ENCODE measurements at places on chromosomes 4 and X. TPM values are rescaled to one million over a fixed set of nuclear protein-coding genes. Genes with fewer than 3 reads are reported as not detected.

GRCh38 chr4:137934911-137935310, 307.2 kb downstream of the SLC7A11 start:
- H3K4me3 ChIP-seq: no peak overlapping the region
- H3K36me3 ChIP-seq: no peaks in the 10 kb centered on the region
- H3K4me1 ChIP-seq: no peaks in the 10 kb centered on the region
- no peak overlapping the region for H3K27ac ChIP-seq
- H3K27me3 ChIP-seq: no peaks in the 10 kb centered on the region

- H3K4me1 ChIP-seq: no peaks in the 10 kb centered on the region
- no peak overlapping the region for H3K4me3 ChIP-seq
- H3K27ac ChIP-seq: no peak overlapping the region
- no peaks in the 10 kb centered on the region for H3K36me3 ChIP-seq
Observed at GRCh38 chr4:175639346-175639745, 172.7 kb downstream of the GPM6A start.

- no peaks in the 10 kb centered on the region for H3K27me3 ChIP-seq
- no peak for DNase-seq
- no peaks in the 10 kb centered on the region for H3K36me3 ChIP-seq
- H3K27ac ChIP-seq: no peak overlapping the region
- H3K4me1 ChIP-seq: no peaks in the 10 kb centered on the region
- no peak overlapping the region for H3K4me3 ChIP-seq
Observed at GRCh38 chrX:93932471-93933220, 258.6 kb downstream of the FAM133A start.

- no peak overlapping the region for H3K27ac ChIP-seq
- H3K4me3 ChIP-seq: no peak overlapping the region
- no peaks in the 10 kb centered on the region for H3K4me1 ChIP-seq
- H3K27me3 ChIP-seq: no peaks in the 10 kb centered on the region
Observed at GRCh38 chrX:30713061-30713525, 59.9 kb downstream of the GK start.

DNA sequence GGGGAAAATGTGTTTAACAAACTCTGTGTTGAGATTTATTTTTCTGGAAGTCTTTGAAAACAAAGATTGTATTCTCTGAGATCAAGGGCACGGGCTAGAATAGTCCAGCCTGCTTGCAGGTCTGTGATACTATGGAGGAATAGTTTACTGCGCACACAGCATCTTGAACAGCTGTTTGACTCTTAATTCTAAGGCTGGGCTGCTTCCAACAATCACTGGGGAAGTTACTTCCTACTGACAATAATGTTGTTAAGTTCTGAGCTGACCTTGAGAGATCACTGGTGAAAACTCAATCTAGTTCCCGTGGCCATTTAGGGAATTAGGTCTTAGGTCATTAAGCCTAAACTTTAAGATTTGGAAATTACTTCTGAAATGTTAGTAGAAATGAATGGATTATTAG, 416.1 kb upstream of the FTHL17 start:
- H3K27ac ChIP-seq: no peak overlapping the region
- H3K27me3 ChIP-seq: no peaks in the 10 kb centered on the region
- no peak overlapping the region for H3K4me3 ChIP-seq

DNA sequence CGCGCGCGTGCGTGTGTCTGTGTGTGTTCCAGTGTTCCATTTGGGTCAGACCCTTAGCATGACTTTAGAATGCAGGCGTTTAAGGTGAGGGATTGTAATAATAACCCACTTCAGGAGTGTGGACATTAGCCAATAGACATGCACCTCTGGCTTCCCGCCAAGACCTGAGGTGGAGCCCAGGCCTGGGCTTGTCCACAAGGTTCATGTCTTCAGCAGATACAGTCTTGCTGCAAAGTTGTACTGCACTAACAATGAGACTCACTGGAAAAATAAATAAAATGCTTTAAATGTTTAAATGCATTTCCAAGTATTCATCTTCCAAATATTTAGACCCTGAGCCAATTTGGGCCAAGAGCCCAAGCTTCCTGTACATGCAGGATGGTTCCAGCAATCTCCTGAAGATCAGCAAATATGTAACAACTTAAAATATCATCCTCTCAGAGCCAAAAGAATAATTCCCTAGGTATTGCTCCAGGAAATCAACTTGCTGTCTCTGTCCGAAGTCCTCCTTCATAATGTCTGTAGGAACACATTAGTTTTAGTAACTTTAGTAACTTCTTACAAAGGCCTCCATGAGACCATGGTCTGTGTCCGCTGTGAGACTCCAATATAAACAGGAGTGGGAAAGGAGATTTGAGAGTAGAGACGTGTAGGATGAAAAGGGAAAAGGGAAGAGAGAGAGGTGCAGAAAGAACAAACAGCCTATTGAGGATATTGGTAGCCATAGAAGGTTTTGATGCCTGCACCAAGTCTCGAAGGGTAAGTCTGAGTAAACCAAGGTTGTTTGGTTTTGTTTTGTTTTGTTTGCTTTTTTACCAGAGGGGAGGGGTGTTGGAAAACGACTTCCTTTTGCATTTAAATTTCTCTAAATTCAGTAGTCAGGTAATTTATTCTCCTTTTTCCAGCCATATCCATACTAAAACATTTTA, 98.5 kb upstream of the KLF3 start:
- no peaks in the 10 kb centered on the region for H3K36me3 ChIP-seq
- no peaks in the 10 kb centered on the region for H3K27me3 ChIP-seq
- no peak overlapping the region for H3K4me3 ChIP-seq
- H3K27ac ChIP-seq: no peak overlapping the region
- no peak for DNase-seq

GRCh38 chr4:48565362-48566033, 75.4 kb downstream of the ZAR1 start:
- H3K36me3 ChIP-seq: peaks cover 65% of the 10 kb centered on the region
- H3K27me3 ChIP-seq: no peaks in the 10 kb centered on the region
- H3K4me3 ChIP-seq: no peak overlapping the region

- no peaks in the 10 kb centered on the region for H3K27me3 ChIP-seq
- H3K4me1 ChIP-seq: no peaks in the 10 kb centered on the region
Observed at GRCh38 chr4:21517126-21517859, 431.3 kb downstream of the KCNIP4 start.

The CNGA1 gene
- not detected for total RNA-seq

GRCh38 chrX:103658681-103659433, 27.6 kb downstream of the MORF4L2 start:
- no peaks in the 10 kb centered on the region for H3K36me3 ChIP-seq
- no peaks in the 10 kb centered on the region for H3K27me3 ChIP-seq
- no peak for DNase-seq

The NEIL3 gene
- 0.52 TPM for total RNA-seq

- no peak overlapping the region for H3K27ac ChIP-seq
- H3K36me3 ChIP-seq: no peaks in the 10 kb centered on the region
- H3K4me1 ChIP-seq: no peaks in the 10 kb centered on the region
- no peaks in the 10 kb centered on the region for H3K27me3 ChIP-seq
- H3K4me3 ChIP-seq: no peak overlapping the region
Observed at GRCh38 chrX:52359614-52360232, 9.1 kb upstream of the XAGE2 start.

DNA sequence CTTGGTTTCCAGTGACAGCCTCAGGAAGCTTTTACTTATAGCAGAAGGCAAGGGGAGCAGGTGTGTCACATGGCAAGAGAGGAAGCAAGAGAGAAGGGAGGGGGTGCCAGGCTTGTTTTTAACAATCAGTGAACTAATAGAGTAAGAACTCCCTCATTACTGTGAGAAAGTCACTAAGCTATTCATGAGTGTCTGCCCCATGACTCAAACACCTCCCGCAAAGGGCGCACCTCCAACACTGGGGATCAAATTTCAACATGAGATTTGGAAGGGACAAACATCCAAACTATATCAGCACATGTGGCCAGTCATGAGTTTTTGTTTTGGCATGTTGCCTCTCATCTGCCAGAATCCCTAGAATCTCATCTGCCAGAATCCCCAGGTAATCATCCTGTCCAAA, 183.5 kb upstream of the C1QTNF7 start:
- H3K4me3 ChIP-seq: no peak overlapping the region
- H3K4me1 ChIP-seq: no peaks in the 10 kb centered on the region
- no peak overlapping the region for H3K27ac ChIP-seq

DNA sequence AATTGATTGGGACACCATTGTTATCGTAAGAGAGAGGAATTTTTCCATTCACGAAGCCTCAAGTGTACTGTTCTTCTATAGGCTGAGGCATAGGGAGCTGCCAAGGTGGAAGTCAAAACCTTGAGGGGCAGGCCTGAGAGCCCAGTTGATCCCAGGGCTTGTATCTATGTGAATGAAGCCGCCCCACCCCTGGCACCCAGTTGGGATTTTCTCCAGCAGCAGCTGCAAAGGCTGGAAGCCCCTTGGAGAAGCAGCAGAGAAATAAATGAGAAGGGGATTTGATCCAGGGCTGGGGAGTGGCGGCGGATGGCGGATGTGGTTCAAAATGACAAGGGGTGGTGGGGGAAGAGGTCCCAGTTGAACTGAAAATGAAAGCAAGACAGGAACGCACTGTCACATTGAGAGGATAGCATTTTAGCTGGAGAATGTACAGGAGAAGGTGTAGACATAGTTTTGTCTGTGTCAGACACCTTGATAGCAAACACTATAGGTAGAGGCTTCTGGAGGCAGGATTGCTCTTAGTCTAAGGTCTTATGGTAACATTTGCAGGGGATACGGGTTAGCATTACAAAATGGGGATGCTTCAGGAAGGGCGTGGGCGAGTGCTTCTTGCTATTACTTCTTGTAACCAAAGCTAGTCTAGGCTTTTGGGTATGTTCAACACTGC, 32.6 kb downstream of the DOCK11 start:
- no peak overlapping the region for H3K4me3 ChIP-seq
- no peak overlapping the region for H3K27ac ChIP-seq
- no peaks in the 10 kb centered on the region for H3K27me3 ChIP-seq
- H3K36me3 ChIP-seq: no peaks in the 10 kb centered on the region

DNA sequence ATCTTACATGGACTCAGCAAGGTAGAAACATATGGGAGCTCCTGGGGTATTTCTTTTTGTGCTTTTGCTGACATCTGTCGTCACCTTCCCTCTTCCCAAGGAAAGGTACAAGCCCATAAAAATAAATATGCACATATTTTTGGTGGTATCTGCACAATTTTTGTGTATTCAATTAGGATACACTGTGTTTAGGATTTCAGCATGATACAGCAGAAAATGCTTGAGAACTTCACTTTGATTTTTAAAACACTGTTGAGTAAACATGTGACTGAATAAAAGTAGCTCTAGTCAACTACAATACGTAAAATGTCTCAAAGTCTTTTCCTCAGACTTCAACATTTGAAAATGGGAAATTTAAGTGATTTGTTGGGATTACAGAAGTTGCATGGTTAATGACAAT, 99.4 kb upstream of the SPANXC start:
- no peaks in the 10 kb centered on the region for H3K4me1 ChIP-seq
- H3K27ac ChIP-seq: no peak overlapping the region
- no peaks in the 10 kb centered on the region for H3K27me3 ChIP-seq
- H3K4me3 ChIP-seq: no peak overlapping the region
- no peak for DNase-seq
- no peaks in the 10 kb centered on the region for H3K36me3 ChIP-seq

The DGKK gene
- total RNA-seq: not detected

DNA sequence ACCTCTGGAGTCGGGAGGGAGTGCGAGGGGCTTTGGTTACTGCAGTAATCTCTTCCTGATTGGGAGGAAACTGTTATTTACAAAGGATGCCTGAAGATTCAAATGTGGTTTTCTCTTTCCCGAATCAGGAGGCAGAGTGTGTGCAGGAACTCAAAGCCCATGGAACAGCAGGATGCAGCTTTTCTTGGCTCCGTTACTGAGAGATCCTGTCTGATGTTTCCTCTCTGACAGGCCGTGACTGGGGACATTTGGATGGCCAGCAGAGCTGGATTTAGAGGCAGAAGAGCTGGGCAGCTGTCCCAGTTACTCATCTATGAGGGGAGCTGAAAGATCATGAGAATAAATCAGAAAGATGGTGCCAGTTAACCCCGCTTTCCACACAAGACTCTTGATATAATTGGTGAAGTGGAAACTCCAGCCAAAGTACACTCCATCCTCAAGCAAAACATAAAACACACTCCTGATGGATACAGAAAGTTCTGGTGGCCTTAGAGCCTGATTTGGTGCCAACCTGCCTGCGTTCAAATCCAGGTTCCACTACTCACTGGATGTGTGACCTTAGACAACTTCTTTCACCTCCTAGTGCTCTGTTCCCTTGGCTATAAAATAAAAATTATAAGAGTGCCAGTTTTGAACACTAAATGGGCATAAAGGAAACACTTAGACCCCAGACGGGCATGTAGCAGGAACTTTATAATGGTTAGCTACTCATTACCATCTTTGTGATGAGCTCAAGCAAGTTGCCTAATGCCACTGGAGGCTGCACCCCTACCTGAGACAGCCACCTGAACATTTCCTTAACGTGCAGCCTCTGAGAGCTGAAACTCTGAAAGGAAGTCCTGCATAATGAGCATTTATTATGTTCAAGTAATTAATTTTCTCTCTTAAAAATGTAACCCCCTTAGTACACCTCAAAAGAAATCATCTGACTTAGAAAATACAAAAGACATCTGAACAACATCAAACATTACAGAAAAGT, 349.0 kb upstream of the GATB start:
- DNase-seq: no peak
- H3K27ac ChIP-seq: peak overlapping the region; percentile 47
- no peaks in the 10 kb centered on the region for H3K4me1 ChIP-seq
- H3K27me3 ChIP-seq: no peaks in the 10 kb centered on the region

GRCh38 chr4:137738375-137738990, 206.2 kb upstream of the PCDH18 start:
- H3K27ac ChIP-seq: no peak overlapping the region
- no peak overlapping the region for H3K4me3 ChIP-seq
- H3K27me3 ChIP-seq: no peaks in the 10 kb centered on the region
- no peaks in the 10 kb centered on the region for H3K4me1 ChIP-seq
- H3K36me3 ChIP-seq: no peaks in the 10 kb centered on the region

DNA sequence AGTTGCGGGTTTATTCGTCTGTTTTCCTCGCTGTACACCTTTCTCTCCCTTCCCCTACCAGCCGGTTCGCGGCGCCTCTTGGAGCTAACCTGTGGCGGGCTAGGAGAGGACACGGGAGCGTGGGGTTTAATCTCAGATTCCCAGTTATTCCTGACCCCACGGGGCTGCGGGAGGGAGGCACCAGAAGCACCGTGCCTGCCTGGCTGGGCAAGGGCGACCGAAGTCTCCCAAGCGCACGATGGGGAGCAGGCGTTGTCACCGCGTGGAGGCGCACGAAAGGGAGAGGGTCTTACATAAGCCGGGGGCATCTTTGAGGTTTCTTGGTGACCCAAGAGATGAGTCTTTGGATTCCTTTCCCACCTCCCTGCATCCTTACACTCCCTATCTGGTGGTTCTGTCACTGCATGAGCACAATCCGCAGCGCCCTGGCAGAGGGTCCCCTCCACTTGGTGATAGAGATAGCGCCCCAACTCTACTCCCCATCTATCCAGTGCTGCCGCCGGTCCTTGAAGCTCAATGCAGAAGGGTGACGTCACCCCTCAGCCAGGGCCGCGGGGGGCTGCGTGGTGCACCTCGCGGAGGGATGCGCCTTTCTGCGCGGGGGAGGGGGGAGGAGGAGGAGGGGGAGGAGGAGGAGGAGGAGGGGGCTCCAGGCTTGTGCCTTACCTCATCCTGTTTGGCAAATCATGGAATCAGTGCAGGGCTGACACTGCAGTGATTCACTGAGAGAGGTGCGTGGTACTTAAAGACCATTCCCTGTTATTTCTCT, 793 bp downstream of the TSPAN7 start:
- peak overlapping the region; percentile 76 for H3K27ac ChIP-seq
- no peaks in the 10 kb centered on the region for H3K36me3 ChIP-seq
- H3K4me3 ChIP-seq: peak overlapping the region; percentile 55
- no peak for DNase-seq
- no peaks in the 10 kb centered on the region for H3K4me1 ChIP-seq
- no peaks in the 10 kb centered on the region for H3K27me3 ChIP-seq

- H3K4me3 ChIP-seq: no peak overlapping the region
- no peaks in the 10 kb centered on the region for H3K27me3 ChIP-seq
- no peak for DNase-seq
- H3K4me1 ChIP-seq: no peaks in the 10 kb centered on the region
Observed at GRCh38 chrX:8714164-8714563, 17.8 kb downstream of the ANOS1 start.

All from right atrium auricular region (tissue), 2 donors.